ENCODE measurements at places on chromosomes 2 and 18. TPM values are rescaled to one million over a fixed set of nuclear protein-coding genes. Genes with fewer than 3 reads are reported as not detected.

Gene C2orf66
- total RNA-seq: 0.43 TPM

DNA sequence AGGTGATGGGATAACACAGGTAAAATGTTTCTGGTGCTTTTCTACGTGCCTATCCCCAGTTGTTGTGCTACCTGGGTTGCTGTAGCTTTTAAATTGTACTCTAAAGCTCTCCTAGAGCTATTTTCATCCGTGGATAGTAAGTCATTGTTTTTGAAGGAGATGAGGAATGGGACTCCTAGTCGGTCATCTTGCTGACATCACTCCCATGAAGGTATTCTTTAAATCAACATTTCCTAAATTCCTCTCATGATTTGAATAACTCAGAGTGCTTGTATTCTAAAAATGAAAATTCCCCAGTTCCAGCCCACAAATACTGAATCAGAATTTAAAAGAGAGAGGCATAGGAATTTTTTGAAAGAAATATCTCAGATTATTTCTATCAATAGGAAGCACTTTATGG lies 44.3 kb downstream of the CCDC148 start:
- DNase-seq: no peak

- peak; percentile 61 for DNase-seq
Observed at GRCh38 chr18:11392292-11392691, 217.1 kb upstream of the SLC35G4 start.

DNA sequence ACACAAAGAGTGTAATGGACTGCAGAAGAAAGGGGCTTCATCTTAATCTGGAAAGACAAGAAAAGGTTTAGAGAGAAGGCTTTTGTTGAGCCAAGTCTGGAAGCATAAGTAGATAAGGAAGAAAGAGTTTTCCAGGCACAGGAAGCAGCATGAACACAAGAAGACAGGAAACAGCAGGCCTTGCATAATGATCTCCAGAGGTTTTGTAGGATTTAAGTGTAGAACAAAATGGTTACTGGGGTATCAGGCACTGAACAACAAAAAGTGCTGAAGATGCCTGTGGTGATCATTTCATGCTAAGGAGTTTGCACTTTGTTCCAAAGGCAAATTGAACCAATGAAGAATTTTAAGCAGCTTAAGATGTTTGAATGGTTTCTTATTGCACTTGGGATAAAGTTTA lies 281.6 kb upstream of the TANK start:
- peak; percentile 68 for DNase-seq

GRCh38 chr2:164150604-164151003 lies 414.8 kb upstream of the FIGN start:
- DNase-seq: no peak

DNA sequence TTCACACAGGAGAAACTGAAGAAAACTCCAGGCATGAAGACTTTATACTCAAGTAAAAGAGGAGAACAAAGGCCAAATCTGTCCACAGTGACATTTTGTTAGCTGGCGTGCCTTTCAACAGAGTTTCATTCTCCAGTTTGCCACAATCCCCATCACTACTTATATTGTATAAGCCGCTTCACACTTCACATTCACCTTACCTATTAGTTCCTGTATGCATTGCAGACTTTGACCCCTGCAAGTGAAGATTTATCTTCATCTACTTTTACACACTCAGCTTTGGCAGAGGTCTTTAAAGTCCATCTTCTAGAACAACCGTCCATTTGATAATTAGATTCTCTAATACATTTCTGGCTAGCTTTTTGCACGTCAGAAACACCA lies 56.8 kb upstream of the TANK start:
- no peak for DNase-seq

DNA sequence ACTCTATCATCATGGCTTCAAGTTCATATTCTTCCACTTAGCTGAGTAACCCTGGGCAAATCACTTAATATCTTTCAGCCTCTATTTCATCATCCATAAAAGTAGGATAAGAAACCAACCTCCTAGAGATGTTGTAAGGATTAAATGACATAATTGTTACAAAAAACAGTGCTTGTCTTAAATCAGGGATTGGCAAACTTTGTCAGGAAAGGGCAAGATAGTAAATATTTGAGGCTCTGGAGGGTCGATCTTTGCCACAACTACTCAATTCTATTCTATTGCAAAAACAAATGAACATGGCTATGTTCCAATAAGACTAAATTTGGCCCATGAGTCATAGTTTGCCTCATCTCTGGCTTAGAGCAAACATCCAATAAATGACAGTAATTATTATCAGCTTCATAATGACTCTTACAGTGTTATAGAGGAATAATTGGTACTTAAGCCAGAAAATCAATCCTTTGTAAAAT lies 184.7 kb downstream of the SATB2 start:
- no peak for DNase-seq

Gene GPATCH11
- total RNA-seq: 5.7 TPM

Gene RAX
- total RNA-seq: 78.1 TPM

Gene CNPPD1
- total RNA-seq: 21.8 TPM

DNA sequence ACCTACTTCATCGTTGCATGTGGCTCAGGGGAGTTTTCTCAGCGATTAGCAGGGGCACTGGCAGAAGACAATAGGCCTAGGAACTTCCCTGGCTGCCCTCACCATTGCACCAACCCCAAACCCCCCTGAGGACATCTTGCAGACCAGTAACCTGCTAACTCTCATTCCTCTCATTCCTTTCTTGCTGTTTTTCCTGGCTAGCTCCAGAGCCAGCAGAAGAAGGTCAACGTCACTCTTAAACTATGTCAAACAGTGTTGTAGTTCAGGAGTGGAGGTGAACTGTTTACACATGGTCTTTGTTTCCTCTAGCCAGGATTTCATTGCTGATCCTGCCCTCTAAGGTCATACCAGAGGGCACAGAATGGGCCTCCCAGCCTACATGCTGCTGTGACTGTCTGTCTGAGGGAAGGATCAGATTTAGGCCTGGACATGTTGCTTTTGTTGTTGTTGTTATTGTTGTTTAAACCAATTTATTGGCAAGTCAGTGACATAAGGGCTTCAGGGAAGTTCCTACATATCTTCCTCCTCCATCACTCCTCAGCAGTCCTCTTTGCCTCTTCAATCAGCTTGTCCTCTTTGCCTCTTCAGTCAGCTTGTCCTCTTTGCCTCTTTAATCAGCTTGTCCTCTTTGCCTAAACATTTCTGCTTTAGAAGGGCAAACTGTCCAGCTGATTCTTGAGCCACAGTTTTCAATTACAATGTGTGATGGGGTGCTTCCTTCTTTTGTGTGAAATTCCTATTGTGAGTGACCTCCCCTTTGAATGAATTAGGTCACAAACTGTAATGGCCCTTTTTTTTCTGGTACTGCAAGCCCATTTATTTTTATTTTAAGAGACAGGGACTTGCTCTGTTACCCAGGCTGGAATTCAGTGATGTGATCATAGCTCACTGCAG lies 471.9 kb upstream of the TNP1 start:
- DNase-seq: no peak

Gene POTEI
- total RNA-seq: 1.8 TPM

Gene EVX2
- not detected for total RNA-seq

DNA sequence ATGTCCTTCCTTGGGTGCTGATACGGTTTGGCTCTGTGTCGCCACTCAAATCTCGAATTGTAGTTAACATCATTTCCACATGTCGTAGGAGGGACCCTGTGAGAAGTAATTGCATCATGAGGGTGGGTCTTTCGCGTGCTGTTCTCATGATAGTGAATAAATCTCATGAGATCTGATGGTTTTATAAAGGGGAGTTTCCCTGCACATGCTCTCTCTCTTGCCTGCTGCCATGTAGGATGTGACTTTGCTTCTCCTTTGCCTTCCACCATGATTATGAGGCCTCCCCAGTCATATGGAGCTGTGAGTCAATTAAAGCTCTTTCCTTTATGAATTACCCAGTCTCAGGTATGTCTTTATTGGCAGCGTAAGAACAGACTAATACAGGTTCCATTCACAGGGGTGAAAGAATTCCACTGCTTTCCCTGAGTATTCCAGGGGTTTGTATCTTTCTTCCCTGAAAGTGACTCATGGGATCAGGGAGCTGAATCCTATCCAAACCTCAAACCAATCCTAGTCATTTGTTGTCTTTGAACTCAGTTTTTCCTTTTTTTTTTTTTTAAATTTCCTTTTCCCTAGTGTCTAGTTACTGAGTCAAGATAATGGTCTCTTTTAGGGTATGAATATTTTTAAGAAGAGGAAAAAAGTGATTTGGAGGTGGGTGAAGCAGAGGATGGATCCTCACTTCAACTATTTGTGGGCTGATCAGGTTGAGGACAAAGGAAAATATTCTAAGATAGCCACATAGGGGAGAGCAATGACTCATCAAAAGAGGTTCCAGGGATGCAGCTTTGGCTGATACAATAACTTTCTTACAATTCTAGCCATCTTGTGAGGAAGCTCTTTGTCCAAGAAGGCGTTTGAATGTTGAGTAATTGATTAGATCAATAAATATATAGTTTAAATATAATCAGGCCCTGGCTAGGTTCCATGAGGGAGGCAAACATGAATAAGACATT lies 19.5 kb upstream of the KCNE4 start:
- DNase-seq: no peak

DNA sequence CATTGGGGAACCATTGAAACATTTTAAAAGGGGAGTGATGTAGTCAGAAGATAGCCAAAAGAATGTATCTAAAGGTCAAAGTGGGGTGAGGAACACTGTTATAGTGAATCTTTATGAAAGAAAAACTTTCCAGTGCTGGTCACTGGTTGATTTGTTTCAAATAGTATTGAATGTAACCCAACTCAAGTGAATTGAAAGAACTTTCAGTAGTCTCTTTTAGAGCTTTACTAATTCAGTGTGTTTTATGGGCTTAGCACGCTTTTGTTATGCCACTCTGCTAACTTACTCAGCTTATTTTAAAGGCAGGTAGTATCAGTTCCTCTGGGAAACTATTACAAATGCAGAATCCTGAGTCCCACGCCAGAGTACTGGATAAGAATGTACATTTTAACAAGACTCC lies 57.3 kb downstream of the GTF2A1L start:
- no peak for DNase-seq

GRCh38 chr2:215436705-215437565 lies 1.1 kb upstream of the FN1 start:
- peak; percentile 68 for DNase-seq

DNA sequence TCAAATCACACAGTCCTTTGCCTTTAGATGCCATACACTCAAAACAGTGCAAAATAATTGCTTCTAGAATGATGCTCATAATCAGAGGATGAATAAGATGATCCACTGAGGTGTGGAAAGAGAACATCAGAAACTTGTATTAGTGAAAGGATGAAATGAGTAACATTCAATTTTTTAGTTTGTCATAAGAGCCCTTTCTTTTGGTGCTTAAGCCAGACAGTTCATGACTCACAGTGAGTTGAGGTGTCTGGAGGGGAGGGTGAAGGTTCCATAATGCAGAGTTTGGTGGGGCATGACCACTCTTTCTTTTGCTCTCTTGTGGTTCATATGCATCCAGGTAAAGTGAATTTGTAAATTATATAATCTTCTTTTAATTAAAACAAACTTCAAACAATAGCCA lies 415.0 kb upstream of the CELF4 start:
- no peak for DNase-seq

Gene ITGAV
- 58.7 TPM for total RNA-seq

Gene NCL
- 354 TPM for total RNA-seq

DNA sequence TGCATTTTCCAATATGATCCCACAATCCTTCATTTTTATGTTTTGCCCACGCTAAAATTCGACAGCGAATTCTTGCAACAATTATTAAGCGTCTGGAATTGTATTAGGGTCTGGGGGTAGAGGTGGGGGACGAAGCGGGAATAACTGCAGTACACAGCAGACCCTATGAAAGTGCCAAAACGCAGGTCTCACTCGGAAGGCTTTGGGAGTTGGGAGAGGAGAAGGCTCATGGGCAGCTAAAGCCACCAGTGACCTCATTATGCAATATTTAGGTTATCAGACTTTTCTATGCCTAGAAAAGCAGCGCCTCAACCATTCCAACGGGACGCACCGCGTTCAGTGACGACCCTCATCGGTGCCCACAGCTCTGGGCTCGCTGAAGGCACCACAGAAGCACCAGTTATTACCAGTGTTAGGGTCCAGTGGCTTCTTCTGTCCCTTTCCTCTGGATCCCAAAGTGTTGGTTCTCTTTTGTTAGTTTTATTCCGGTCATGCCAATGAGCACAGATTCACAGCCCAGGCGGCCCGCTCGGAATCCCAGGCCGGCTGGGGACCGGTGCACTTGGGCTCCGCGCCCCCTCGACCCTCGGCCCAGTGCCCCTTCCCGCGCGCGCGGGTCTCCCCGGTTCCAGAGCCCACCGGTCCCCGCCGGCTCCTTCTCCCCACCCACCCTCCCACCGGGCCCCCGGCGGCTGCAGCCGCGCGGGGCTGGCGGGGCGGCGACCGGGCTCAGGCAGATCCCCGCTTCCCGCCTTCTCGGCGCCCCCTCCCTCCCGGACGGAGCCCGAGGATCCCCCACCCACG lies 737 bp upstream of the MAPK4 start:
- DNase-seq: peak; percentile 4

Gene CHST9
- 1.3 TPM for total RNA-seq

GRCh38 chr2:108924580-108925251 lies 64.3 kb downstream of the EDAR start:
- DNase-seq: no peak

DNA sequence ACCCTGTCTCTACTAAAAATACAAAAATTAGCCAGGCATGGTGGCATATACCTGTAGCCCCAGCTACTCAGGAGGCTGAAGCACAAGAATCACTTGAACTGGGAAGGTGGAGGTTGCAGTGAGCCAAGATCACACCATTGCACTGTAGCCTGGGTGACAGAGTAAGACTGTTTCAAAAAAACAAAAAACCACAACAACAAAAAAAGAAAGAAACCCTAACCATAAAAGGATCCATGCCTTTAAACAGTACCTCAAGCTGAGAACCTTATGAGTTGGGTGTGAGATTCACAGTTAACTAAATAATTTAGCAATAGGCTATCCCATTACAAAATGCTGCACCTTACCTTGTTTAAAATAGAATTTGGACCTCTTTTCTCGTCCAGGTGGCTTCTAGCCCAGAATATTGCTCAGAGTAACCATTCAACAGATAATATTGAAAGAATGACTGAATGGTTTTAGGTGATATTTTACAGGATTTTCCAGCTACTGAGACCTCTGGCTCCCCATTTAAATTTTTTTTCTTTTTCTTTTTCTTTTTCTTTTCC lies 6.4 kb downstream of the DPYSL5 start:
- DNase-seq: no peak

Gene MAP3K19
- not detected for total RNA-seq

GRCh38 chr2:103169861-103170260 lies 408.0 kb downstream of the TMEM182 start:
- no peak for DNase-seq

DNA sequence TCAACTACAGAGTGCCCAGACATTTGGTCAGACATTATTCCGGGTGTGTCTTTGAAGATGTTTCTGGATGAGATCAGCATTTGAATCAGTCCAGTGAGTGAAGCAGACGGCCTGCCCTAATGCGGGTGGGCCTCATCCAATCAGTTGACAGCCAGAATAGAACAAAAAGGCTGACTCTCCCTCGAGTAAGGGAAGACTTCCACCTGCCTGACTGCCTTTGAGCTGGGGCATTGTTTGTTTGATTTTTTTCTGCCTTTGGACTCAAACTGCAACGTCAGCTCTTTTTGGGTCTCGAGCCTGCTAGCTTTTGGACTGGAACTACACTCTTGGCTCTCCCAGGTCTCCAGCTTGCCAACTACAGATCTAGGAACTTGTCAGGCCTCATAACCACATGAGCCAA lies 111.7 kb upstream of the AGAP1 start:
- no peak for DNase-seq

Data from neural progenitor cell (in vitro differentiated cells).